ENCODE measurements at places on chromosomes 11 and 22.

GRCh38 chr11:6323291-6323905 is 3.1 kb upstream of the CAVIN3 start:
- DNase-seq, result no peak

DNA sequence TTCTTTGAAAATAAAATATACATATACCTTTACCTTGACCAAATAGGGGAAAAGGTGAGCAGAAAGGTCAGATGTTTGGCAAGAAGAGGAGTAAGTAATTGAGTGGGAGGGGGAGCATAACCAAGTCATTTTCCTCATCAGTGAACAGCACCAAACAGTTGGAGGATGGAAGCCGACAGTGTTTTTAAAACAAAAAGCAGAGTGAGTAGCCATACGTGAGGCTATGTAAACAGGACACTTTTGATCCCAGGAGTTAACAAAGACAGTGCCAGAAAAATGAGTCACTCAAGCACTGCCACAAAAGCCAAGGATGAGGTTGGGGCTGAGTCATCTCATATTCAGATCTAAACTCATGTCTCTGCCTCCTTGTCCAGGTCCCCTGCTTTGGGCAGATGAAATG is 734.7 kb downstream of the KCNA4 start:
- peak; percentile 83 for DNase-seq

- no peak for DNase-seq
Measured at GRCh38 chr11:80523057-80523456, 1082.2 kb upstream of the TENM4 start.

GRCh38 chr11:83311701-83312100 is 25.5 kb upstream of the CCDC90B start:
- DNase-seq, result no peak

DNA sequence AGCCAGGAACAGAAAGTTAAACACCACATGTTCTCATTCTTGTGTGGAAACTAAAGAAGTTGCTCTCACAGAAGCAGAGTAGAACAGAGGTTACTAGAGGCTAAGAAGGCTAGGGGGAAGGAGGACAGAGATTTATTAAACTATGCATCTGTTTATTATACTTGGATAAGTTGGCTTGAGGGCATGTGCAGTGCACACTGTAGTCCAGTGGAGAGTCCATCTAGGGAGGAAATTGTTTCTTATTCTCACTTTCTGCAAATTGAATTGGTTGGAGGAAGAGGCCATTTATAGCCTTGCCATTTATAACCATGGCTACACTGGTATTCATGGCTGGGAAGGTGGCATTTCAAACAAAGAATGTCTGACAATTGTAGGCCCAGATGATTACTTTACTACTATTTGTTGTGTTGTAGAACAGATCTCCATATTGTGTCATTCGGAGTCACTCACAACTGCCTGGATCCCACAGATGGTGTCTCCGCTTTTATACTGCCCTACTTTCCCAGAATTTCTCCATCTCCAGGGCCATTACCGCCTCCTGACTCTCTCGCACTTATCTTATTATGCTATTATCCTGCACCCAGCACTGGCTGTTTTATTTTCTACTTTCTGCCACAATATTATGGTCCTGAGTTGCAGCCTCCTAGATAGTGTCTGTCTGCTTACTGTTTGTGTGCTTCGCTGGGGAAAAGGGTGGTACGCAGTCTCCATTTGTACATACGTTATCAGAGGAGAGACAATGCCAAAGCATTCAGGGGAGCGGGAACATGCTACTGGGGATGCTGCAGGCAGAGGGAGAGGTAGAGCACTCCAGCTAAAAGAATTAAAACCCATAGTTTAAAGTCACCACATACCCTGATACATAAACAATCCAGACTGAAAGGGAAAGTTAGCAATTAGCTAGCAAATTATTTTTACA is 169.3 kb upstream of the BLID start:
- DNase-seq, result no peak

DNA sequence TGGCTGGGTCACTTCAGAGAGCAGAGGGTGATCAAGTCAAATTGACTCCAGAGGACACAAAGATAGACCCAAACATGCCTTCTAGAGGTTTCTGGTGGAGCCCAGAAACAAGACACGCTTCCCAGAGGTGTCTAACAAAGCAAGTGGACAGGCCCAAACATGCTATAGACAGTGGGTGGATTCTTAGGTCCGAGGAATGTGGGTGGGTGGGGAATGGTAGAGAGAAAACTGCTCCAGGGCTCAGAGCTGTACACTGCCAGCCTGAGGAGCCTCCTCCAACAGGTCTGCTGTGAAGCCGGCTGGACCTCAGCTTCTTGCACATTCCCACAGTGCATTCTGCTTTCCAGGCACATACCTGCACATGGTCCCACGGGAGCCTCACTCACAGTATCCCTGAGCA is 116.8 kb upstream of the NECTIN1 start:
- DNase-seq, result no peak

DNA sequence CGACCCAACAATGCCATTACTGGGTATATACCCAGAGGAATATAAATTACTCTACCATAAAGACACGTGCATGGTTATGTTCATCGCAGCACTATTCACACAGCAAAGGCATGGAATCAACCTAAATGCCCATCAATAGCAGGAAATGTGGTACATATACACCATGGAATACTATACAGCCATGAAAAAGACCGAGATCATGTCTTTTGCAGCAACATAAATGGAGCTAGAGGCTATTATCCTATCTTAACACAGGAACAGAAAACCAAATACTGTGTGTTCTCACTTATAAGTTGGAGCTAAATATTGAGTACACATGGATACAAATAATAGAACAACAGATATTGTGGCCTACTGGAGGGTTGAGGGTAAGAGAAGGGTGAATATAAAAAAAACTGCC is 3.5 kb downstream of the OR2D2 start:
- DNase-seq, result no peak

Data from urothelium cell line (cell line).